Eye (tissue), 1 donor: ENCODE measurements at places on chromosomes 4 and X.

- peak; percentile 79 for DNase-seq
Observed at GRCh38 chr4:986879-987623, at the start of gene IDUA. TSS of gene IDUA (plus strand) at chr4:987044. CDS start at chr4:987085, 41 bp downstream.

DNA sequence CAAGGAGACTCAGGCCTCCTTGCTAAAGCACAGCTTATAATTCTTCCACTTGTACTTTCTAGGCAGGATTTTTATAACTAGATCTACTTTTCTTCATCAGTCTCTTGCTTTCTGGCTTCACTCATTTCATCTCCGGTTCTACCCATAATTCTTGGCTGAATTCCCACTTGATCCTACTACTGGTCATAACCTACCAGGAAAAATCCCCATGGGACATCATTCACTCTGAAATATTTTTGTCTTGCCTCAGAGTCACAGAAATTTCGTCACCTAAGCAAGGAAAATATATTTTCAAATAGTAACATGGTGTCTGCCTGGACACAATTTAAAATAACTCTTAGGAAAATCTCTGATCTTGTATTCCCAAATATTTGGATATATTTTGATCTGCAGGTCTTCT, 122.3 kb downstream of the TEX13A start:
- DNase-seq: no peak

DNA sequence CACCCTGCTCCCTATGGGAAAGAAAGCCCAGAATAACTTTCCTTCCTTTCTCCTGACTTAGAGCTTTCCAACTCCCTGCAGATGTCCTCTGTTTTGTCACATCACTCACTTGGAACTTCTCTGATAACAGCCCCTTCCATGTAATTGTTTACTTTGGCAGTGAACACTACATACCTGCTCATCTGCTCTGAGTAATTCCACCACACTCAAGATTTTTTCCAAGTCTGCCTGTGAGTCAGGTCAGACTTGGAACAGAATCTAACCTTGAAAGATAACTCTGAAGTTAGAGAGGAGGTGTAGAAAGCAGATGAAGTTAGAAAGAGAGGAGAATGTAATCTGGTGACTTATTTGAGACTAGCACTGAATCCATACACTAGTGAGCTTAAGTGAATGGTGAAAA, 7.4 kb downstream of the MAGEB10 start:
- no peak for DNase-seq

DNA sequence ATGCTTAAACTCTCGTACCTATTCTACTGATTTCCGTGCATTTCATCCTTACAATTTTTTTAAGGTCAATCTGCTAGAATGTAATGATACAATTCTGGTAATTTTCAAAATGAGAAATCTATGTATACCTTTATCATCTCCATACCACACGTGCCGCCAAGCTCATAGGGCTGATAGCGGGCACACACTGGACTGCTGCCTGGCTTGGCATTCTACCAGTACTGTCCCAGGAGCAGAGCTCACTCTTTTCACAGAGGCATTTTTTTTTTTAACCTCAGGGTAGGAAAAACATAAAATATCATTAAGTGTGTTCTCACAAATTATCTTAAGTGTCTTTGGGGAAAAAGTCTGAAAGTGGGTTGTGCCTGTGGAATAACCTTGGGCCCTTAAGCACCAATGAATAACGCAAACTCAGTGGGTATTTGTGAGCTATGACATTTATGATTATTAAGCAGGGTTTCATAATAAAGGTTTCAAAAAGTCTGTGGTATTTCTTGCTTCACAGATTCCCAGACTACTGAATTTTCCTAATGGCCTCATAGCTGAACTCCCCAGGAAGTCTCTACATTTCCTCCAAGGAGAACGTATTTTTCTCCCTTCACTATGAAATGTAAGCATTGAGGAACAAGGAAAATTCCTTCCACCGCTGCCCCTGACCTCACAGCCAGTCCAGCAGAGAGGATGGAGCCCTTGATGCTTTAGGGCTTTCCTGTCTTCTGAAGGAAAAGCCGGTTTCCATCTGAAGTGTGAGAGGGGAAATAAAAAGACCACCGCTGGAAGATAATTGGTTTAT, 125.2 kb downstream of the ELOVL6 start:
- no peak for DNase-seq

- DNase-seq: no peak
Observed at GRCh38 chr4:102606846-102607450, 105.8 kb downstream of the NFKB1 start.

GRCh38 chrX:8254401-8254800, 83.3 kb upstream of the VCX2 start:
- no peak for DNase-seq

DNA sequence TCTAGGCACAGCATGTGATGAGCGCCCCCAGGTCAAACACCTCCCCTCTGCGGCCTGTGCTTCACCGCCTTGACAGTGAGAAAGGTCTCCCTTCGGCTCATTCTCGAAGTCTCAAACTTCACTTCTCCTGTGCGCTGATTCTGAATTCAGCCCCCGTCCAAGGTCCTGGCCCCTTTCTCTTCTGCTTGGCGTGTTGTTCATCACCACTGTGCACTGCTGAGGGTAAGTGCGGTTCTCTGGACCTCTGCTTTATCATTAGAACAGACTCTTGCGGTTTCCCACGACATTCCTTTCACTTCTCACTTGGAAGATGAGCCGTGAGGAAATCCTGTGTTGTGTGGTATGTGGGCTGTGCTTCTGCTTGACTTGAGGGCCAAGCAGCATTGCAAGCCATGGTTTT, 11.9 kb downstream of the HTT-AS start:
- DNase-seq: no peak

- no peak for DNase-seq
Observed at GRCh38 chrX:9816084-9816700, 30.0 kb downstream of the SHROOM2 start.

- DNase-seq: no peak
Observed at GRCh38 chr4:167555338-167556022, 321.2 kb upstream of the SPOCK3 start.

DNA sequence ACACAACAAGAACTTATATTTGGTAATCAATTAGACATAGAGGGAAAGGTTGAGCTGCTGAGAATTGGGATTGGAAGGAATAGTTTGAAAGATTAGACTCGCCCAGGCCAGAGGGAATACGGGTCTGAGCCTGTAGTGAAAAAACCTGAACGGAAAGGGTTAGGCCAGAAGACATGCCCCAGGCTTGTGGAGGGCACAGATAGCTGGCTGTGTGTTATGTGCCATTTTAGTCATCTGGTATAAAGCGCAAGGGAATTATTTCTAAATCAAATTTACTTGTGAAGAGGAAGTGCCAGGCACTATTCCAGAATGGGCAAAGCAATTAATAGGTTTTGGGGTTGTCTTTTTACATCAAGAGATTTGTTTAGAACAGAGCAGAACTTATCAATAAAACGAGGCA, 187.5 kb upstream of the ANKRD50 start:
- no peak for DNase-seq

DNA sequence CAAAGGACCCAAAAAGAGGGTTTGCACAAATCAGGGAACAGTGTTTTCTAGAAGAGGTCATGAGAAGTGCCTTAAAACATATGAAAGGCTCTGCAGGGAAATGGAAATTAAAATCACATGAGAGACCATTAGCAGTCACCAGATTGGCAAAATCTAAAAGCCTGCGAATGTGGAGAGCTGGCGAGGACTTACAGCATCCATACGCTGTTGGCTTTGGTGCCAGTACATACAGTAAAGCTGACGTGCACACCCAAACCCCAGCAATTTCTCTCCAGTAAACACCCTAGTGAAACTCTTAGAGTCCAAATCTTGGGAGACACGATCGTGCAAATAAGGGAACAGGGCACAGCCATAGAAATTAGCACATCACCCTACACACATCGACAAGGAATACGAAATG, 25.4 kb upstream of the PPP2R2C start:
- DNase-seq: no peak

- DNase-seq: peak; percentile 89
Observed at GRCh38 chr4:108030332-108030731, 40.6 kb downstream of the HADH start.
